Activated naive CD8-positive, alpha-beta T cell treated with anti-CD3 and anti-CD28 coated beads, Interleukin-2, amount 50 U/mL, for 16 hours (primary cell): ENCODE measurements at places on chromosomes 11 and 22.

GRCh38 chr11:26976389-26976788 lies 17.5 kb upstream of the FIBIN start:
- DNase-seq: no peak

GRCh38 chr22:45064313-45065278 lies 54.8 kb upstream of the PHF21B start:
- peak; percentile 6 for DNase-seq

DNA sequence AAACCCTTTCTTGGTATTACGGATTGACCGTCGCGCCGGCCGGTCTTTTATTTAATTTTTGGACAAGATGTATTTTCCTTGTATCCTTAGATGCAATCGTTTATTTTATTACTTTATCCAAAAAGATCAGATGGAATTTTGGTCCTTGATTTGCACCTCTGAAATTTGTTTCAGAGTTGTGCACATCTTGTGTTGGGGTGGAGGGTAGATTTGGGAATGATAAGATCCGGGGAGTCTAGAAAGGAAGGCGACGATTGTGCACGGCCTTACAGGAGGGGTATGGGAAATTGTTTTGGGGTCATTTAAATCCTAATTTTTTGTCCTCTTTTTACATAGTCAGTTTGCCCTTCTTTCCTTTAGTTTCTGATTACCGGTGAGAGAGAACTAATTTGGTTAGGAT lies 1.4 kb downstream of the KDM2A start:
- DNase-seq: no peak

DNA sequence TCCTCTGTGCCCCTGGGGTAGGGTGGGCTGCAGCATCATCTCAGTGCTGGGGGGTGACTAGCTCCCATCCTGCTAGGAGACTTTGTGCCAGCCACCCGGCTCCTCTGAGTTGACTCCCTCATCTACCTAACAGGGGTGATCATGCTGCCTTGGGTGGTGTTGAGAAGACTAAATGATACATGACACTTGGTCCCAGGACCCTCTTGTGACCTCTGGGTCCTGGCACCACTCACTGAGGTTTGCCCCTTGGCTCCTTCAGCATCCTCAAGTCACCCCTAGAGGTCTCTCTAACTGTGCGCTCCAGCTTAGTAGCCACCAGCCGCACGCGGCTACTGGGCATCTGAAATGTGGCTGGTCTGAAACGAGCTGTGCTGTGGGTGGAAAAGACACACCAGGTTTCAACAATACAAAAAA lies 72.1 kb downstream of the LRRC32 start:
- DNase-seq: no peak

DNA sequence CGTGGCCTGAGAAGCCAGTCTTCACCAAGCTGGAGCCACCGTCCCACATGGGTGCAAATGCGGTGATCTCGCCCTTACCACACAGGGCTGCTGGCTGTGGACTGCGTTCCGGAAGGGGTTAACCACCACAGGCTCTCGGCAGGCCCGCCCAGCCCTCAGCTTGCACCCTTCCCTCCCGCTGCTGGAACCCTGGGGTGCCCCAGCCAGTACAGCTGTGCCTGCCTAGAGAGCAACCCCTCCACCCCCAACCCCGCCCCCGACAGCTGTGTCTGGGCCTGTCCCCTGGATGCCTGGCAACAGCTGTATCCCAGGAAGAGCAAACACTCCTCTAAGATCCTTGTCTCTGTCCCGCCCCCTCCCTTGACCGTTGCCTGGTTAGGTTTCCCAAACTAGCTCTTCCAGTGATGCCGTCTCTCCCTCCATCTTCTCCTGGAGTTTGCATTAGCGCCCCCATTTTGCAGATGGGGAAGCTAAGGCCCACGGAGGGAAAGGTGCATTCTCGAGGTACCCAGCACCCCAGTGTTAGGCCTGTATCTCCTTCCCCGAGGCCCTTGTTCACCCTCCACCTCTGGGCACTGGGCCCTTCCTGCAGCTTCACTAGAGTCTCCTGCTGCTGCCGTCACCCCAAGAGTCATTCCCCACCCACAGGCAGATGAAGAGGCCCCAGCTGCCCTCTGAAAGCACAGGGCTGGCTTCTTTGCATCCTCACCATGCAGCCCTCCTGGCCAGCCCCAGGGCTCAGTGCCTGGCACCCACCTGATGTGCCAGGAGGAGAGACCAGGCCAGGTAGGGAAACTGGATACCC lies 12.6 kb upstream of the COX8A start:
- no peak for DNase-seq

DNA sequence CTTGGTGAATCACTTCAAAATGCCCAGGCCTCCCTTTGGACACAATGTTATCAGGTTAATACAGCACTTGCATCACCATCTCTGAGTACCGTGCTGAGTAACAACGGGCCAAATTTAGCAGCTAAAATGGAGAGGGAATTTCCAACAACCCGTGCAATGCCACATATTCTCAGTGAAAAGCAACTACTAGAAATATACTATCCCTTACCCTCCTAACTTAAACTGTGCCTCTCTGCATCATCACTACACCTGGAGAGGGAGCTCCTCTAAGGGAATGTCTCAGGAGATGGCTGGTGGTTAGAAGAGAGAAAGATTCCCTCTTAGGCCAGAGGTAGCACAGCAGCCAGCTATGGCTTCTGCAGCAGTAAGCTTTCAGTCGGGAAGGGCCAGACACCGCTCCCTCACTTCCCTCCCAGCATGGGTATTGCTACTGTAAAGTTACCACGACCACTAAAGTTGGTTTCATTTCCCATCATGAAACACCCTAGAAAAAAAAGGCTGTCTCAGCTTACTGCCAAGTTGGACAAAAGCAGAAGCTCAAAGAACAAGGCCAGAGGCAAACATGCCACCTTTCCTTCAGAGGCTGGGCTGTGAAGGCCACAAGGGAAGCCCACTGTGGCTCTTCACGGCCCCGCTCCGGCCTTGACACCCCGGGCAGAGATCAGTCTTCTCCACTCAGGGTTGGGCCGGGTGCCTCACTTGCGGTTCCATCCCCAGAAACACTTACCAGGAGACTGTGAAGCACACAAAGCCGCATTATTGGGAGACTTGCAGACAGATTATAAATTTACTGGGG lies 3.9 kb downstream of the MAML2 start:
- no peak for DNase-seq

- no peak for DNase-seq
These were observed 94.5 kb upstream of the HSD17B12 start for GRCh38 chr11:43585877-43586608.

GRCh38 chr22:48650323-48651035 lies 1177.2 kb downstream of the BRD1 start:
- no peak for DNase-seq

GRCh38 chr11:133501643-133502539 lies 30.4 kb downstream of the OPCML start:
- DNase-seq: no peak

GRCh38 chr22:29457730-29458129 lies 19.3 kb downstream of the RFPL1 start:
- no peak for DNase-seq

GRCh38 chr11:71076525-71077304 lies 175.7 kb downstream of the SHANK2 start:
- no peak for DNase-seq

- no peak for DNase-seq
These were observed 131.1 kb downstream of the MPPED1 start for GRCh38 chr22:43542681-43543521.

GRCh38 chr11:79087238-79087960 lies 353.4 kb downstream of the TENM4 start:
- DNase-seq: no peak

DNA sequence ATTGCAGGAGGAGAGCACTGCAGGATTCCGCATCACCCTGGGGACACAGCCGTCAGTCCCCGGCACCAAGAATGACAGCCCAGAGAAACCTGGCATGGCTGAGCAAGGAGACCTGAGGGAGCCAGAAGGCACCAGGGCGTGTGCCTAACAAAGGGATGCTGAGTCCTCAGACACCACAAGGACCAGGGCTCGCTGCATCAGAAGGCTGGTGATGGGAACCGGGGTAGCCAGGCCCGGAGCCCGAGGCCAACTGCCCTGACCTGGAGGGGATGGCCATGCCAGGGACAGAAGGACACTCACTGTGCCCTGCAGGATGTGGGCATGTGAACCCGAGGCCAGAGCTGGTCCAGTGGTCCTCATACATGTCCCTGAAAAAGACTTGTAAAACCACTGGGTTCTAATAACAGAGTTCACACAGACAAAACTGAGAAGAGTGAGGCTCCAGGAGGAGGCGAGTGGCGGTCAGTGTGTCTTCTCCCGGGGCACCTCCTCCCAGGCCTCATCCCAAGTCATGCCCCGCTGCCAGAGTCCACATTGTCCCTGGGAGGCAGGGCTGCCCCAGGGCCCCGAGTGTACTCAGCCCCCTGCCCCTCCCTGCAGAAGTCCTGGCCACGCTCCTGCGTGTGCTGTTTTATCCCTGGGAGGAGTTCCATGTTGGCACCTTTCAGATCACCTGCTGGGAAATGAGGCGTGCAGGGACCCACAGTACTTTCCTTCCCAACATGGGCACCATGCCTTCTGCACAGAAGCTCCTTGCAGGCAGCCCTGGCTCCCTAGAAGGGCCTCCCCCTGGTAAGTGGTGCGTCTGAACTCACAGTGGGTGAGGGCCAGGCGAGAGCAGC lies 42.5 kb downstream of the TBX1 start:
- no peak for DNase-seq

DNA sequence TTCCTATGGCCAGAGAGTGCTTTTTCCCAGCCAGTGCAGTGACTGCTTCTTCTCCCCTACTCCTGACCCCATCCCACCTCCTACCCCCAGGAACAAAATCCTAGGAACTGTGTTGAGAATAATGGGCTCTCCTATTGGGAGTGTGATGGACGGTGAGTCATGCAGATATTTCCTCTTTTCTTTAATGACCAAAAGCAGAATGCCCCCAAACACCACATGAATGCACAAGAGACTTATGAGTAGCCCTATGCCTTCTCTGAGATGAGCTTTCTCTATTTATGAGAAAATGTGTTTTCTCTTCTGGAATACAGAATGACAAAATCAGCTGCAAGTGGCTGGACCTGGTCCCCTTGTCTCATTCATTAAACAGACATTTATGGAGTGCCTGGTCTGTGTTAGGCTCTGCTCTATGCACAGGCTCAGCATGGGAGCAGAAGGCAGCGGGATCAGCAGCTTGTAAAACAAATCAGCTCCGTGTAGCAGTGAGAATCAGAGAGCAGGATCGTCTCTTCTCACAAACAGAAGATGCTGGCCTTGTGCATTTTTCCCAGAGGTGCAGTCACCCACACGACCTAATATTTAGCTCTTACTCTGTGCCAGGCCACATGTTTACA lies 47.5 kb upstream of the GALNT18 start:
- DNase-seq: no peak

DNA sequence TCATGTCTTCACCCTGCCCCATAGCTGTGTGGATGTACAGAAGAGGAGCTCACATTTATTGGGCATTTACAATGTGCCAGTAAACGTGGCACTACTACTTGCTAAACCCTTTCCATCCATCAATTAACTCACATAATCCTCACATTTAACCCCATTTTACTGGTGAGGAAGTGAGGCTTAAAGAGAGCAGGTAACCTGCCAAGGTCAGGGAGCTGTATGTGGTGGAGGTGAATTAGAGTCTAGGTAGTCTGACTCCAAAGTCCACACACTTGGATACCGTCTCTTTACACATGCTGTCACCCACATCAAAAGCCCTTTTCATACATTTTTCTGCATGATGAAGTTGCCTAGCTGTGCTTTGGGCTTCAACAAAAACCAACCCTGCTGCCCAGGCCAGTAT lies 10.8 kb downstream of the PLEKHA7 start:
- DNase-seq: no peak

DNA sequence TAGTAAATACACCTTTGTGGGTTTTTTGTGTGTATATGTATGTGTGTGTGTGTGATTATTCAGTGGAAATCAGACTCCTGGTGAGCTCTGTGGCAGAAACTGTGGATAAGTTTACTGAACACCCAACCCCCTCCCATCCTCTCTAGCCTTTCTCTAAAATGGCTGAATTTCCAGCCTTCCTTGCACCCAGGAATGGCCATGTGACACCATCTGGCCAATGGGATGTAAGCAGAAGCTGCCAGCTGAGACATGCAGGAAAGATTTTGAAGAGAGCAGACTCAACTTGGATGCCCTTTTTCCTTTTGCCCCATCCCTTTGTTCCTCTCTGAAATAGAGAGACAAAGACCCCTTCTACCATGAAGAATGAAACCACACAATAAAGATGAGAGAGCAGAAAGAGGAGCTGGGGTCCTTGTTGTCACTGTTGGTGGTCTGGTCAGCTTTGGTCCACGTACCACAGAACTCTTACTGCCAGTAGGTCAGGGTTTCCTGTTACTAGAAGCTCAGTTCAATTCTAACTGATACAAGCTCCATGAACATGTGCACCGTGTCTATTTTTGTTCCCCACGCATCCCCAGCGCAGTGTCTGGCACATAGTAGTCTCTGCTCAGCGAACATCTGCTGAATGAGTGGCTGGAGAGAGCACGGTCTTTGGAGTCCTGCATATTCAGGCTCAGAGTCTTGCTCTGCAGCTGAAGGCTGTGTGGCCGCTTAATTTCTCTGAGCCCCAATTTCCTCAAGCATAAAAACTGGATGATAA lies 57.5 kb downstream of the SEZ6L start:
- no peak for DNase-seq

DNA sequence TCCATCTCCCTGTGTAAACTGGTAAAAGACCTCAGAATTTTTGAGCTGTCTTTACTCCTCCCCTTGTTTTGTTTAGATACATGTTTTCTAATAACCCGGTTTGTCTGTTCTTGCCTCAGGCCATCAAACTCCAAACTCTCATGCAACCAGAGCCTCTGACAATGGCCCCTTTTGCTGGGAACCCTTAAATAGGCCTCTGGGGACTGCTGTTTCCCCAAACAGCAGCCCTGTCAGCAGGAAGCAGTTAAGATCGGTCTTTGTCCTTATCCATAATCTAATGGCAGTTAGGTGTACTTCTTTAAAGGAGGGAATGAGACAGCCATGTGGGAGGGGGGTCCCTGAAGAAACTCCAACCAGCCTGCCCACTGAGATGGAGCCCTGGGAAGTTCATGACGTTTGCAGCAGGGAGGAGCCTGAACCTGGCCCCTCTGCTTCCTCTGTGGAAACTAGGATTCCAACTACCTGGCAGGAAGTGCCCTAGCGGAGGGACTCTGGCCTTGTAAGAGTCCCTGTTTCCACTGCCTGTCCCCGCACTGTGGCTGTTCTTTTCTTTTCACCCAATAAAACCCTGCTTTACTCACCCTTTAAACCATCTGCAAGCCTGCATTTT lies 1354.4 kb downstream of the LRRC4C start:
- DNase-seq: no peak

DNA sequence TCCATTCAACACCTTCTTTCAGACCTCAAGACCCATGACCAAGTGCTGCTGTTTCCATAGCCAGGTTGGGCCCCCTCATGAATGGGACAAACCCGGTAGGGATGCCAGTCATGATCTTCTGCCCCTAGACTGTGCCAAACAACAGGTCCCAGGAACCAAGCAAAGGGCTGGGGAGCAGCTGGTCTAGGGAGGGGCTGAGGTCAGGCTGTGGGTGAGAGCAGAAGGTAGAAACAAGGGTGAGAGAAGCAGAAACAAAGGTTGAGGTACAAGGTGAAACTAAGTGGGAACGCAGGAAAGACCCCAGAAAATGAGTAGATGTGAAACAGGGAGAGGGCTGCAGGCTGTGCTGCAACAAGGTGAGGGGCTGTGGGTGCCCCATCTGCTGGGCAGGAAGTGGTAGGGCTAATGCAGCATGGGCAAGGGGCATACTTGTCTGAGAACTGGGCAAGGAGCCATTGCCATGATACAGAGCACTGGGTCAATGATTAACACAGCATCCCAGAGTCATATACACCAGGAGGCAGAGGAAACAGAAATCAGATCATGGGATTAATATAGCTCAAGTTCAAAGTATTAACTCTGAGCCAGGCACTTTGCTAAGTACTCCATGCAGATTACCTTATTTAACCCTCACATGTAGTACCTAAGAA lies 45.9 kb downstream of the SLC1A2 start:
- no peak for DNase-seq
